ENCODE measurements at places on chromosomes 5 and 9.
A peak's percentile ranks its signal among the peaks of the same experiment; 100 is the strongest.

DNA sequence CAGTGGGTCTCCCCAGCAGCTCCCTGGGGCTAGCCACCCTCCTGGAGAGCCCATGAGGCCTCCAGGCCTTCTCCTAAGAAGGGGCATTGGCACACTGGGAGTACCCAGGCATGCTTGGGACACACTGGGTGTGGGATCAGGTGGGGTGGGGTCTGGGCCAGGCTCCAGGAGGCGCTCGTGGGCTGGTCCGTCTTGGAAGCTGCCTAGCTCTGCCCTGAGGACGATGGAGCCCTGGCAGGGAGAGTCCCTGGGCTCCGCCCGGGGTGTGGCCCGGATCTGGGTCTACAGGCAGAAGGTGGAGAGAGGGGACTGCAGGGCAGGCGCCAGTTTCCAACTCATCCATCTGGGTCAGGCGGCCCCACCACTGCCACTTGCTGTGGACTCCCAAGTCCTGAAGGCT, 2.4 kb downstream of the PRRX2 start:
- DNase-seq: no peak

DNA sequence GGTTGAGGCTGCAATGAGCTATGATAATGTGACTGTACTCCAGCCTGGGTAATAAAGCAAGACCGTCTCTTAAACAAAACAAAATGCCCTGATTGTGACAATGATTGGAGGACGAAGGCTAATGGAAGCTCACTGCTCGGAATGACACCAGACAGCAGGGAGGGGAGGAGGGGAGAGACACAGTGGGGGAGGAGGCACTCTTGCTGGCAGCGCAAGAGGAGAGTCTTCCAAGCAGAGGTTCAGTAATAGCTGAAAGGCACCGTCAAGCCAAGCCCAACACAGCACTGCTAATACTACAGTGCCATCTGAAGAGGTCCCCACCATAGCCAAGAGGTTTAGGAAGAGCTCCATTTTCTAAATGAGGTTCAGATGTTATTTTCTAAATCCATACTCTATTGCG, 102.3 kb downstream of the GLDC start:
- DNase-seq: no peak

GRCh38 chr9:76688471-76689238, 75.6 kb upstream of the PCA3 start:
- no peak for DNase-seq

DNA sequence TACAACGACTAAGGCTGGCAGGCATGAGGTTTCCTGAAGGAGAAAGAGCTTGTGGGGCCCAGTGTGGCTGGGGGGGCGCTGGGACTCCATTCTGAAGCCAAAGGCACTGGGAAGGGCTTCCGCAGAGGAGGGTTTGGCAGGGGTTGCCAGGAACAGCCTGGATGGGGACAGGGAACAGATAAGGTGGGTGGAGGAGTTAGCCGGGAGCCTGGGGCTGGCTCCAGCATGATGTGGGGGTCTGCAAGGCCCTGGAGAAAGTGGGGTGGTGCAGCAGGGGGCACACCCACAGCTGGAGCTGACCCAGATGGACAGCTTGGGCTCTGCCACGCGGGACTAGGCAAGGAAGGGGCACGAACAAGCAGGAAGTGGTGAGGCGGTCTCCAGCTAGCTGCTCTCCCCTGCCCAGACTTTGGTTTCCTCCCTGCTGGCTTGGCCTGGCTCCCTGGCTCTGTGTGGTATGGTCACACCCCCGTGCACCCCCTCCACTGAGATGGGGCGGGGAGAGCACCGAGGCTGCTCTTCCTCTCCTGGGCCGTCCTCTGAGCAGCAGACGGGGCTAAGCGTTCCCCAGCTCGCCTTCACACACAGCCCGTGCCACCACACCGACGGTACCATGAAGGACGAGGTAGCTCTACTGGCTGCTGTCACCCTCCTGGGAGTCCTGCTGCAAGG, at the start of gene LTC4S:
LTC4S (plus strand) TSS at position 519 of the 672 bp plus-strand sequence; CDS start at position 614, 95 bp downstream.
- DNase-seq: peak; percentile 52

DNA sequence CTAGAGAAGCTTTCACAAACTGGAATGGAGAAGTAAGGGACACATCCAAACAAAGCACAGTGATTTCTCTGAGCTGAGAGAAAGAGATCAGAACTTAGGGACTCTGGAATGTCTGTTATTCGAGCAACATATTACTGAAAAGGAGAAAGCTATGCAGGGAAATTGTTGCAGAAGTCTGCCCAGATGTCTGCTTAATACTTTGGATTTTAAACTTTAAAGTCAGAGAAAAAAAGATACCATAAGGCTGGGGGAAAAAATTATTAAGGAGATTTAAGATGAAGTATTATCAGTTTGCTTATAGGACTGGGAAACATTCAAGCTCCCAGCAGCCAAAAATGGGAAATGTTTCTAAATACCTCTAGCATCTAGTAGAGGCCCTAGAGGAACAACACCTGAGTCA, 803.9 kb downstream of the TAF11L14 start:
- no peak for DNase-seq

DNA sequence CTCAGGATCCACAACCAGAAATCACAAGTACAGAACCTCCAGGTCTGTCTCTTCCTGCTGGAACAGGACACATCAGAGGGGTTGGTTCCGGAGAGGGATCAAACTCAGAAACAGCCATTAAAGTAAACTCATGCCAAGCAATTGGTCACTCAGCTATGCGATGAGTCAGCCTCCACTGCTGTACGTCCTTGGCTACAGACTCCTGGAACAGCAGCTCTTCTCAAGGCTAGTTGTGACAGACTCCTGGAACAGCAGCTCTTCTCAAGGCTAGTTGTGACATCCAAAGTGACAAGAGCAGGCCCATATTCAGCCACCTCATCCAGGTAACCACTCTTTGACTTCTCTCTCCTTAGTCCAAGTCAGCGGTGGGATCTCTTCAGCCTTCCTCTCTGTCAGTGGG, at the start of gene SPINK13:
SPINK13 (plus strand) TSS at position 229 of the 400 bp plus-strand sequence. CDS start 1,279 bp downstream, outside the sequence.
- no peak for DNase-seq

GRCh38 chr9:120707170-120707569, 7.1 kb downstream of the MEGF9 start:
- DNase-seq: no peak

DNA sequence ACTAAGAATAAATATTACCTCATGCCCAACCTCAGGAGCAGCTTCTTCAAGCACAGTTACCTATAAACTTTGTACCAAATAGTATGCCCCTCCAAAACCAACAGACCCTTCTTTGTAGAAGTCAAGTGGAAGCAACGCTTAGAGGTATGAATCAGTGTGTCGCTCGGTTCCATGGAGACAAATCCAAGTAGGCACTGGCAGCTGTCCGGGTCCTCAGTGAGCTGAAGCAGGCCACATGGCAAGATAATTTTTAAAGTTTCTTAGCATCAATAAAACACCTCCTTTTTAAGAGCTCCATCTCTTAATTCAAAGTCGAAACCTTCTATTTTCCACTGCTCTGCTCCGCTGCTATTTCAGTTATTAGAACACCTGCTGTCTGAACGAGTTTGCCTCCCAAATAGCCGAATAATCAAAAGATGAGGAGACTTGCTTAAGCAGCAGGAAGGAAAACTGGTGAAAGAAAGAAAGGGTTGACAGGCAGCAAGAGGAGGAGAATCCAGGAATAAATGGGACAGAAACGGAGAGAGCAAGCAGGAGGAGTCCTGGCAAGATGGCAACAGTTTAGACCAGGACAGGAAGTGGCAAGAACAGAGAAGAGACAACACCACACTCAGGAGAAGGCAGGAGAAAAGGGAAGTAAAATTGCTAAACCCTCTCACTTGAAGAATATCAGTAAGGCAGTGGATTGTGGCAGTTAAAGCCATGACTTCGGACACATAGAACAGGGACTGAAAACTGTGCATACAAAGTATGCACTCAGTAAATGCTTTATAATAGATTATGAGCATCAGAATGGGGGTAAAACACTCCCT, 65.0 kb downstream of the PPP2R2B start:
- DNase-seq: no peak

GRCh38 chr9:114720086-114720676, 38.2 kb upstream of the TEX48 start:
- DNase-seq: no peak

- no peak for DNase-seq
Measured at GRCh38 chr5:54651482-54652076, 134.0 kb downstream of the SNX18 start.

- DNase-seq: no peak
Measured at GRCh38 chr9:109683521-109683920, 96.5 kb upstream of the PALM2AKAP2 start.

- DNase-seq: no peak
Measured at GRCh38 chr5:145934276-145934675, 2.1 kb upstream of the SH3RF2 start.

- DNase-seq: no peak
Measured at GRCh38 chr5:157590478-157590877, 14.9 kb upstream of the ADAM19 start.

GRCh38 chr5:68711293-68712200, 382.3 kb upstream of the SLC30A5 start:
- peak; percentile 15 for DNase-seq

GRCh38 chr9:128818839-128819715, 777 bp downstream of the ENDOG start:
- peak; percentile 43 for DNase-seq
